Activated naive CD8-positive, alpha-beta T cell treated with anti-CD3 and anti-CD28 coated beads, Interleukin-2, amount 50 U/mL, for 16 hours (primary cell): ENCODE measurements at places on chromosomes 13 and 19.

DNA sequence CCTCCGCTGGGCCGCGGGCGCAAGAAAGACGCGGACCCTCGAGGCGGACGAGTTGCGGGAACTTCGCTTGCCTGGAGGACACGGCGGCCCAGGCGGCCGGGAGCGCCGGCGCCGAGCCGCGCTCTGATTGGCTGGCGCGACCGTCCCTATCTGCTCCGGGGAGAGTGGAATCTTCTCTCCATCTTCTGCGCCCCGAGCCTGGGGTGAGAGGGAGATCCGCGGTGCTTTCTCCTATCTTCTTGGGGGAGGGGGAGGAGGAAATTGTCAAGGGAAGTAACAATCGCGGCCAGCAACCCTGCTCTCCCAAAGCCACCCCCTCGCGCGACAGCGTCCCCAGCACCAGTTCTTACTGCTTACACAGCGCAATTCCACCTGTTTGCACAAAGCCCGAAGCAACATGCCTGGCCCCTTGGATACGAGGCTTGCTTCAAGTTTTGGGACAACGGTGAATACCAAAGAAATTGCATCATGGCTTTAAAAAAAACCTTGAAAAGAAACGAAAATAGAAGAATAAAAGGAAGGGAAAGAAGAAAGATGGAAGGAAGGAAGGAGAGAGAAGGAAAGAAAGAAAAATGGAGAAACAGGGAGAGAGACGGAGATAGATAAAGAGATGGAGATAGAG lies 4.8 kb downstream of the SOX21 start:
- DNase-seq, result no peak

GRCh38 chr13:110116072-110116487 lies 190.9 kb downstream of the COL4A1 start:
- DNase-seq, result no peak

DNA sequence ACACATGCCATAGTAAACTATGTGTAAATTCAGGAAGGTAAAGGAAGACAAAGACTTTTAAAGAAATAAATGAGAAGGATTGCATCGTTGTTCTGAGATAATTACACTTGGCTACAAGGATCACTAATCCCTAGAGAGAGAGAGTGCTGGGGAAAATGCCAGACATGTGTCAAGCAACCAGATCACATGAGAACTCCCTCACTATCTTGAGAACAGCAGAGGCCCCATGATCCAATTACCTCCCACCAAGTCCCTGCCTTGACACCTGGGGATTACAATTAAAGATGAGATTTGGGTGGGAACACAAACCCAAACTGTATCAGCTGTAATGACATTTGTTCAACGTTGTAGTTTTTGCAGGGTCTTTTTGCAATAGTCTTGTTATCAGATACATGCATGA lies 1600.9 kb upstream of the MIR17HG start:
- no peak for DNase-seq

GRCh38 chr19:2016041-2016807 lies 710 bp upstream of the BTBD2 start:
- DNase-seq, result peak; percentile 20

- DNase-seq, result no peak
These were observed 18.6 kb downstream of the GRIK5 start for GRCh38 chr19:42051166-42052115.

DNA sequence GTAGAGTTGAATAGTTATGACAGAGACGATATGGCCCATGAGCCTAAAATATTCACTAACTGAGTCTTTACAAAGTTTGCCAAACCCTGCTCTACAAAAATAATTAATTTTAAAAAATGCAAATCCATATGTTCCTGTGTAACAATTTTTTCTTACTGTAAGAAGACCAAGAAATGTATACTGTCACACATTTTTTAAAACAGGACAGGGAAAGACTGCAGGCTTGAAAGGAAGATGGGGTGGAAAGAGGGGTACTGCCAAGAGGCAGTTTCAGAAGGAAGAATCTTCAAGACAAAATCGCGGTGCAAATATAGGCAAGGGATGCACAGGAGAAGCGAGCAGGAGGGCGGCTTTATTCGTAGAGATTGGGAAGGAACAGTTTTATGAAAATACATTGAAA lies 115.7 kb upstream of the KLHL1 start:
- no peak for DNase-seq

DNA sequence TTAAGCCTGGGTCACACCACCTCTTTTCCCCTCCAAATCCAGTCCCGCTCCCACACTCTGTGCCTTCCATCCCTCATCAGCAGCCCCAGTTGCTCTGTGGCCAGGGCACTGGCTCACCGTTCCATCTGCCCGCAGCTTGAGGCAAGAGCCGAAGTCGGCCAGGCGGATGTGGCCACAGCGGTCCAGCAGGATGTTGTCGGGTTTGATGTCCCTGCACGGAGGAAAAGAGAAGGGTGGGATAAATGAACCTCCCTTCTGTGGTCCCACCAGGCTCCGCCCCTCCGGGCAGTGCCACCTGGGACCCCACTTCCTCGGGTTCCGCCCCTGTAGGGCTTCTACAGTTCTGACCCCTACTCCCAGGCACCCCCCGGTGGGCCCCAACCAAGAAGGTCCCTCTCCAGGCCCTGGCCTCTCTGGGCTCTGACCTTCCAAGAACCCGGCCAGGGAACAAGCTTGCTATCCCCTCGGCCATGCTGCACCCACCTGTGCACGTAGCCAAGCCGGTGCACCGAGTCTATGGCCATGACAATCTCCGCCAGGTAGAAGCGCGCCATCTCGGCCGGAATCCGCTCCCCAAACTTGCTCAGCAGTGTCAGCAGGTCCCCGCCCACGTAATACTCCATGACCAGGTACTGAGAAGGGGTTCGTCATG lies 4.2 kb downstream of the DMPK start:
- DNase-seq, result no peak

DNA sequence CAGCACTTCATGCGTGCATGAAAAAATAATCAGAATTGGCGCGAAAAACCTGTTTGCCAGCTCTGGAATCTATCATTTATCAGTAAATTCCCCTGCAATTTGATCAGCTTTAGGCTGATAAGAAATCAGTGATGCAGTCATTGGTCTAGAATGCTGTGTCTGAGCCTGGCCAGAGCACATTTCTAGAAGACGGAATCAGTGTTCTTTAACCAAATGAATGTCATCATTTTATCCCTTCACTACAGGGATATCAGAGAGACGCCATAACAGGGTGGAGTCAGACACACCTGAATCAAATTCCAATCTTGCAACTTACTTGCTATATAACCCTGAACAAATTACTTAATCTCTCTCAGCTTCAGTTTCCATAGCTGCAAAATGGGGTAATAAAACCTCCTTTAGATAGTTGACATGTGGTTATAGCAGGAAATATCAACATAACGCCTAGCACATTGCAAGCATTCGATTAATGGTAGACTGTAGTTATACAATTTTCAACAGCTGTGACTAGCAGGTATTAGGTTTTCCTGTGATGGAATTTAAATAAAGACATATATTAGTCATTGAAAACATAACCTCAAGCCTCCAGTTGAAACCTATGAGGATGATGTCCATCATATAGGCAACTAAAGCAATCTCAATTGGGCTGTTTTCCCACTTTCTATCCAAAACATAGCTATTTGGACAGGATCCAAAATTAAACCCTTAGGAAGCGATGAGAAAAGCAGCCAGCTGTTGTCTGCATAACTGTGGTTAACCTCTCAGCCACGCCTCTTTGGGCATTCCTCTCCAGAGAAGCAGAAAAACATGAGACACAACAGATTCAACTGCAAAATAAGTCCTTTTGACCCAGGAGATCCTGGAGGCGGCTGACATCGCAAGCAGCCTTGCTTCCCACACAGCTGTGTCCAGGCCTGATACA lies 51.6 kb upstream of the UBL3 start:
- no peak for DNase-seq

DNA sequence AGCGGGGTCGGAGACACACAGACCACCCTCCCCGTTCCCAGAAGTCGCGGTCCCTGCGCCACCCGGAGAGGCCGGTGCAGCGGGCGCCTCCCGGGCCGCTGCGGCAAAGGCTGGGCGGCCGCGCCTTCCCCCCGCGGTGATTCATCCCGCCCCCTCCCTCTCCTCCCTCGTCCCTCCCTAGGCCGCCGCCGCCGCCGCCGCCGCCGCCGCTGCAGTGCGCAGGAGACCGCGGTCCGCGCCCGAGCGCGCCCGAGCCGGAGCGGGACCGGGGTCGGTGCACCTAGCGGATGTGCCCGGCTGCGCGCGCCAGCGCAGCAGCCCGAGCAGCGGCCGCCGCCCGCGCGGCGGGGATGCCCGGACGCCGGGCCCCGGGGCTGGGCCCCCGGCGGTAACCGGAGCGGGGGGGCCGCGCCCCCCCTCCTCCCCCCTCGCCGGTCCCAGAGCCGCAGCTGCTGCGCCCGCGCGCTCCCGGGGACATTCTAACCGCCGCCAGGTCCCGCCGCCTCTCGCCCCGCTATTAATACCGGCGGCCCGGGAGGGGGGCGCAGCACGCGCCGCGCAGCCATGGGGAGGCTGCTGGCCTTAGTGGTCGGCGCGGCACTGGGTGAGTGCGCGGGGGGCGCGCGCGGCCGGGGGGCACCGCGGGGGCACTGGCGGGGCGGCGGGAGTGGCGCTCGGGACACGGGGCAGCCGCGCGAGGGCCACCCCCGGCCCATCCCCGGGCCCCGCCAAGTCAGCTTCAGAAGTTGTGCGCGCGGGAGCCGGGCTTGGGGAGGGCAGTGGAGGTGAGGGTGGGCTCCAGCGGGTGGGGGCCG lies at the start of gene SCN1B:
Gene SCN1B (plus strand): TSS at position 214 of the 815 bp plus-strand sequence. CDS start 351 bp downstream, at position 565.
- peak; percentile 46 for DNase-seq

GRCh38 chr19:50705422-50706019 lies 14.1 kb downstream of the SHANK1 start:
- no peak for DNase-seq

DNA sequence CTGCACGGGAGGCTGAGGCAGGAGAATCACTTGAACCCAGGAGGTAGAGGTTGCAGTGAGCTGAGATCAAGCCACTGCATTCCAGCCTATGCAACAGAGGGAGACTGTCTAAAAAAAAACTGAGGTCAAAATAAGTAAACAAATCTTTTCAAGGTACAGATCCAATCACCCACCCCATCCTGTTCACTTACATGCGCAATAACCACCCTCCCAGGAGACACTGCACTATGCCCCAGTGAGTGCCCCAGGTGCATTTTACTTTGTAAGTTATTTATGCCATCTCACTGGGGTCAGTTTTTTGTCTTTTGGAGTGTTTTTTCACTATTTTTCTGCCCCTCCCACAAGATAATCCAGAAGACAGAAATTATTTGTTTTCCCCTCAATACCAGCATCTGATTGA lies 6.9 kb upstream of the ZNF253 start:
- DNase-seq, result no peak

GRCh38 chr13:100493418-100493817 lies 95.2 kb downstream of the GGACT start:
- no peak for DNase-seq

DNA sequence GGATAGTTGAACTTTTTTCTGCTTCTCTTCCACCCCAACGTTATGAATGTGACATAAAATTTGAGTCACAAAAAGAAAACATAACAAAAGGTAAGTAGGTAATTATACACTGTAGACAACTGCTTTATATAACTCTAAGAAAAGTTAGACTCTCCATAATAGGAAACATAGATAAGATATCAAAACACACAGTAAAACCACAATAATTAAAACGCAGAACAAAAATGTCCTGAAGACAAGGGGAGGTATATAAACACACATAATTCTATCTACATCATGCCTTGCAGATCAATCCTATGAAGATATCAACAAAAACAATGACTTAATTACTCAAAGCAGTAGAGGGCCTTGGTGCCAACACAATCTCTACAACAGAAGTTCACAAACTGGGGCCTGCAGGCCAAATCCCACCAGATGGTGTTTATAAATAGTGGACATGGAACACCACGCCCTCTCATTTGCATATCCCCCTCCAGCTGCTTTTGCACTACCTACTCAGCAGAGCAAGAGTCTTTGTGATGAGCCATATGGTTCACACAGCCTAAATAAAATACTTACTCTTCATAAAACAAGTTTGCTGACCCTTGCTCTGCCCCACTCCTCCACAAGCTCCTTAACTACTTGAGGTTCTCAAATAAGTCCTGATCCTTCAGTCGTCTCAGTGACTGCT lies 254.7 kb downstream of the KLF12 start:
- DNase-seq, result no peak

DNA sequence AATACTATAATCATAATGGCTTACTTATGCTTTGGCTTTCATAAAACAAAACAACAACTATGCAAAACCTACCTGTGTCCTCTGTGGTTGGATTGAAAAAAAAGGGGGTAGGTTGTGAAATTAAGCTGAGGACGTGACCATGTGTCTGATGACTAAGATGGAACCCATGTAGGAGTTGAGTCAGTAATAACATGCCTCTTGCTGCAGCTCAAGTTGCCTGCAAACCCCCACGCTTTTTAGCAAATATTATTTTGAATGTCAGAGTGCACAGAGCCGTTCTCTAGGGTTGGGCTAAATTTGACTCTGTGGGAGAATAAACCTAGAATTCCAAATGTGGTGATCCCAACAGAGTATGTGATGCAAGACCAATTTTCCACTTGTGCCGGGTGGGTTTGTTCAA lies 209.3 kb downstream of the KCNRG start:
- DNase-seq, result no peak

GRCh38 chr19:4524808-4525562 lies 6.7 kb upstream of the PLIN4 start:
- peak; percentile 34 for DNase-seq

- DNase-seq, result no peak
These were observed 3.8 kb upstream of the SLC25A42 start for GRCh38 chr19:19059837-19060611.

- DNase-seq, result no peak
These were observed 2.2 kb downstream of the NDFIP2 start for GRCh38 chr13:79483086-79483706.

DNA sequence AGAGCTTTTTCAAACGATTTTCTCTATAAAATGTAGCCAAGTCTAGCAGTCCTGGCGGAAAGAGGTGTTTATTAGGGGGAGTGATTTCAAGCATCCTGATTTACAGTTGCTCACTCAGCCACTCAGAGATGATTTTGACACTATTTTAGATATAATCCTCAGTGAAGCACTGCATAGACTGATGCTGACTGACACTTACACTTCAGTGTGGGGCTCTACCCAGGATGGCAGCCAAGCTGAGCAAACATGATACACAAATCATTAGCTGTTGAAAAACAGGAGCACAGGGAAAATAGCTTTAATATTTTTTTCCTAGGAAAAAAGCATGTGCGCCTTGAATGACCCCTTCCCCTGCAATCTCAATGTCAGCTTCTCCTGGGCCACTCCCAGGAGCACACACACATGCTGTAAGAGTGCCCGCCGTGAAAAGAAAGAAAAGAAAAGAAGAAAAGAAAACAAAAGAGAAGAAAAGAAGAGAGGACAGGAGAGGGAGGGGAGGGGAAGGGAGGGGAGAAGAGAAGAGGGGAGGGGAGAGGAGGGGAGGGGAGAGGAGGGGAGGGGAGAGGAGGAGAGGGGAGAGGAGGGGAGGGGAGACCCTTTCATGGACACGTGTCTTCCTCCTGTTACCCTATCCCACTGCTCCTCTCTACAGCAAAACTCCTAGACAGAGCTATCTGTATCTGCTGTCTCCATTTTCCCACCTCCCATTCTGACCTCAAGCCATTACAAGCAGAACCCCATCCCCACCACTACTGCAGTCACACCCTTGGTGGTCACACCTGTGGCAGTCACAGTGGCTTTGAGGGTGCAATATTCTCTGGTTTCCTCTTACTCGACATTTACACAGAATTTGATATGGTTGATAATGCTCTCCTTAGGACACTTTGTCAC lies 36.4 kb downstream of the RCBTB2 start:
- DNase-seq, result no peak

- no peak for DNase-seq
These were observed 85.2 kb upstream of the FAM216B start for GRCh38 chr13:42696191-42696590.

- no peak for DNase-seq
These were observed 56.9 kb upstream of the GTF2F2 start for GRCh38 chr13:45063261-45063860.

GRCh38 chr13:108212886-108213285 lies 2.5 kb downstream of the LIG4 start:
- DNase-seq, result no peak

- DNase-seq, result no peak
These were observed 687 bp upstream of the FTL start for GRCh38 chr19:48964205-48965039.
